ENCODE measurements at places on chromosomes 13 and 19.

- DNase-seq = no peak
These were observed 1565.5 kb downstream of the UQCRFS1 start for GRCh38 chr19:27647423-27647822.

DNA sequence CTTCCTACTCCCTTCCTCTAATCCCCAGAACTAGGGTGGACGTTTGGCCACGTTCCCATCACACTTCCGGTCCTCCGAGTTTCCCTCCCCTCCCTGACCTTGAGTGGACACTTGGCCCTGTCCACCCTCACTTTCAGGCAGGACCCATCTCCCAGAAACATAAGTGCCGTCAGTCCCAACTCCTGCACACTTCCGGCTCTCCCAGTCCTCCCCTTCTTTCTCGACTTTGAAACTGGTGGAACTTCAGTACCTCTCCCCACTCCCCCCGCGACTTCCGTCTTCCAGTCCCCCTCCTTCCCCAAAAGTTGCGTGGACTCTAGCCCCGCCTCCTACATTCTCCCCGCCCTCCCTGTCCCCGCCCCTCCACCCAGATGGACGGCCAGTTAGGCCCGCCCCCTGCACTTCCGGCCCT, 278 bp upstream of the ZNF274 start:
- DNase-seq = no peak

GRCh38 chr19:28429356-28429755, 783.6 kb downstream of the UQCRFS1 start:
- DNase-seq = no peak

DNA sequence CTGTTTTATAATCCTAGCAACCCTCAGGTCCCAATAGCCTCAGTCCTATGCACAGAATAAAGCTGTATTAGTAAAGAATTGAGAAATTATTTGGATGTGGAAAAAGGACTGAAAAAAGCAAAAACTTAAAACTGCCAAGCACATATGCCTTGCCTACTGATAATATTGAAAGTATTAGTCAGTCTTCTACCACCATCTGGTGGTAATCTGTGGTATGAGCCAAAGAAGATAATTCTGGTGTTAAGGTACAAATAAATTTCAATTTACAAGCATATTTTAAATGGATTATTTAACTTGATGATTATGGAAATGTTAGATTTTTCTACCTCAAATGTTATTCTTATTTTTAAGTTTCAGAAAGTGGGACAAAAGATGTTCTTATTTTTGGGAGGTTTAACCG, 460.3 kb upstream of the KLHL1 start:
- peak; percentile 68 for DNase-seq

GRCh38 chr19:15779756-15780476, 7.5 kb upstream of the OR10H5 start:
- DNase-seq = no peak

DNA sequence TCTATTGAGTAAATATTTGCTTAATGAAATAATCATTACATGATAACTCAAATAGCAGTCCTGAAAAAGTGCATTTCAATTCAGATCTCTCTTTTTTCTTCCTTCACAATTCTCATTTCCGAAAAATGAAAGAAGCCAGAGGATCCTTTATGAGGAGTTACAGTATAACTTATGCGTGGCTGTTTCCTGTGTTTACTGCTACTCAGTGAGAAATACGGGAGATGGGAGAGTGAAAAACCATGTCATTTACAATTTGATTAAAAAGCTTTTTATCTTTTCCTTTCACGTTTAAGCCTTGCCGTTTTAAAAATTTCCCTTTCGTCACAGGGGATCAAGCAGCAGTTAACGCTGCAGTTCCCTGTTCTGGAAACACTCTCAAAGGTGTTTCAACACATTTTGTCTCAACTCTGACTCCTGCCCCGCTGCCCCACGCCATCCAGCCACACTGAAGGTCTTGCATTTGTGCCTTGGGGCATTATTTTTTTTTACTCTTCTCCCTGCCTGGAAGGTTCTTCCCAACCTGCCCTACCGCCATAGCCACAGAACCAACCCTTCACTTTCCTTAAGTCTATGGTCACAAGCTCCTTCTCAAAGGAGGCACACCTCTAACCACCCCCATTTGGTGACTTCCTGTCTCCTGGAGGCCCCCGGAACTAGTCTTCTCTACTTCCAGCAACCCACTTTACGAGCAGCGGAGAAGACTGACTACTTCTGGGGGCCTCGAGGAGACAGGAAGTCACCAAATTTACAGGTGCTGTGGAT, 17.0 kb downstream of the KL start:
- DNase-seq = no peak
